Activated naive CD8-positive, alpha-beta T cell treated with anti-CD3 and anti-CD28 coated beads for 36 hours (primary cell): ENCODE measurements at places on chromosomes 11 and 22. TPM values are rescaled to one million over a fixed set of nuclear protein-coding genes. Genes with fewer than 3 reads are reported as not detected.

GRCh38 chr11:90355200-90355599 lies 132.4 kb upstream of the CHORDC1 start:
- no peaks in the 10 kb centered on the region for H3K4me1 ChIP-seq
- H3K27me3 ChIP-seq, result peaks cover 5% of the 10 kb centered on the region
- peaks cover 1% of the 10 kb centered on the region for H3K36me3 ChIP-seq
- no peak overlapping the region for H3K27ac ChIP-seq
- H3K4me3 ChIP-seq, result no peak overlapping the region

GRCh38 chr11:29293825-29294224 lies 723.0 kb downstream of the KCNA4 start:
- H3K4me1 ChIP-seq, result no peaks in the 10 kb centered on the region
- H3K4me3 ChIP-seq, result no peak overlapping the region
- H3K36me3 ChIP-seq, result no peaks in the 10 kb centered on the region
- no peak overlapping the region for H3K27ac ChIP-seq
- no peak for DNase-seq
- no peaks in the 10 kb centered on the region for H3K27me3 ChIP-seq

The SOX6 gene
- 0.04 TPM for total RNA-seq

The TRPM5 gene
- not detected for total RNA-seq

The COA4 gene
- 118 TPM for total RNA-seq
